Activated CD4-positive, alpha-beta T cell treated with anti-CD3 and anti-CD28 coated beads for 36 hours (primary cell): ENCODE measurements at places on chromosomes 2 and 18.
A peak's percentile ranks its signal among the peaks of the same experiment; 100 is the strongest.

- no peak for DNase-seq
Observed at GRCh38 chr2:3142210-3142609, 235.4 kb downstream of the EIPR1 start.

DNA sequence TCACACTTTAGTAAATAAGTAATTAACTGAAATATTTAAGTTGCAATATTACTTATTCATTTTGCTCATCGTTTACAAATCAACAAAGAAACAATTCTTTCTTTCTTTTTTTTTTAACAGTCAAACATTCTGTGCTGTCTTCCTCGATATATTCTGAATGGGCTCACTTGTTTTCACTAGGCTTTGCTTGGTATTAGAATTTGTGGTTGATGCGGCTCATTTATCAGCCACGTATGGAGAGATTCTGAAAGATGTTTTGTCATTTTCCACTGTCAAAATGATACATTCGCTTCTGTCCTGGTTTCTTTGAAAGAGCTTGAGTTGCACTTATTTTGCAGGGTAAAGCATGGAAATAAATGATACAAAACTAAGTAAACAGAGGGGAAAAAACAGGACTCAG is 323.7 kb downstream of the LRRTM1 start:
- DNase-seq: no peak

GRCh38 chr18:8895987-8896619 is 190.7 kb downstream of the MTCL1 start:
- DNase-seq: no peak

DNA sequence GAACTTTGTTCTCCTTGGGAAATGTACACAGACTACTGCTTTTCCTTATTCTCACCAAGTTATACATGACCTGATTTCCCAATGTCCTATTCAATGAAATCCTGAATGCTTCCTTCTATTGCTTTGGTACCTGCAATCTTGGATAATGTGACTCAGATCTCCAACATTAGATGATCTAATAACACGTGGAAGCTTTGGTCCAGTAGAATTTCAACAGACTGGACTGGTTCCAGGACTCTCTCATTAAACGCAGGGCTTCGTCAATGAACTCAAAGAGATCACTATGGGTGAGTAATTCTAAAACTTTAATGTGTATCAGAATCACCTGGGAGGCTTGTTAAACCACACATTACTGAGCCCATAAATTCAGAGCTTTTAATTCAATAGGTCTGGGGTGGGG is 413.6 kb upstream of the KCNH7 start:
- DNase-seq: no peak

DNA sequence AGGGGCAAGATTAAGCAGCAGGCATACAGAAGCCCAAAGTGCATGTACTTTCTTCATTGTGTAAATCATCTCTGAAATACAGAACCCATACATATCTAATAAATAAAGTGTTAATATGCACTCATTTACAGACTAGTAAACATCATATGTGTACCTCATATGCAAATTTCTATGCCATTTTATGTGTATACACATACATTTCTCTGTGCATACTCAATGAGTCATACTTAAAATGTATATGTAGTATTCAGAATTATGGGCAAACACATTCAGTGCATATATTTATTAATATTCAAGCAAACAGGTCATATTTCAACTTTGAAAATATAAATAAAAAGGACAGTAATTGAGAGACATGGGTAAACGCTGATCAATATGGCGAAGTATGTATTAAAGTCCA is 50.5 kb downstream of the TFPI start:
- DNase-seq: no peak

GRCh38 chr2:46802665-46803546 is 112.7 kb downstream of the MCFD2 start:
- no peak for DNase-seq

DNA sequence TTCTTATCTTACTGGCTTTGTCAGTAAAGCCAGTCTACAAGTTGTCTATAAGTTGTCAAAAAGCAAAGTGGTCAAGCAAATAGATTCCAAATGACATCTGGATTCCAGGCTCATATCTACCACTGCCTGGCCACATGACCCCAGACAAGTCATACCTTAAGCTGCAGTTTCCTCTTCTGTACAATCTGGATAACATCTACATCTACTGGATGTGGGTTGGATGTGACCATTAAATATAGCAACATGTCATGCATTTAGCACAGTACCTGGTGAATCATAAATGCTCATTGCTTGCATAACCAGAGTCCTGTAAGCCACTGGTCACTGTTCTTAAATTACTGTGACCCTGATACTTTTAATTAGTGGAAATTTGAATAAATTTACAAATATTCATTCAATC is 16.8 kb downstream of the COBLL1 start:
- no peak for DNase-seq

DNA sequence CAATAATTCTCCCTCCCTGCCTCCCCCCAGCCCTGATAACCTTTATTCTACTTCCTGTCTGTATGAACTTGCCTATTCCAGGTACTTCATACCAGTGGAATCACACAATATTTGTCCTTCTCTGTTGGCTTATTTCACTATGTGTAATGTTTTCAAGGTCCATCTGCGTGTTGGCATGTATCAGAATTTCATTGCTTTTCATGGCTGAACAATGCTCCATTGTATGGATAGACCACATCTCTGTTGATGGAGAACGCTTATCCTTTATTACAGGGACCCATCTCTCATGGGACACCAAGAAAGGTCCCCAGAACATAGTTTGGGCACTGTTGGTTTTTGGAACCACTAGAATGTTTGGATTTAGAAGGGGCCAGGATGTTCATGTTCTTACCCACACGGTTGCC is 40.2 kb downstream of the ATOH8 start:
- no peak for DNase-seq

- no peak for DNase-seq
Observed at GRCh38 chr18:448116-448790, 52.2 kb downstream of the COLEC12 start.

GRCh38 chr18:59308248-59308937 is 10.1 kb downstream of the CPLX4 start:
- peak; percentile 82 for DNase-seq

DNA sequence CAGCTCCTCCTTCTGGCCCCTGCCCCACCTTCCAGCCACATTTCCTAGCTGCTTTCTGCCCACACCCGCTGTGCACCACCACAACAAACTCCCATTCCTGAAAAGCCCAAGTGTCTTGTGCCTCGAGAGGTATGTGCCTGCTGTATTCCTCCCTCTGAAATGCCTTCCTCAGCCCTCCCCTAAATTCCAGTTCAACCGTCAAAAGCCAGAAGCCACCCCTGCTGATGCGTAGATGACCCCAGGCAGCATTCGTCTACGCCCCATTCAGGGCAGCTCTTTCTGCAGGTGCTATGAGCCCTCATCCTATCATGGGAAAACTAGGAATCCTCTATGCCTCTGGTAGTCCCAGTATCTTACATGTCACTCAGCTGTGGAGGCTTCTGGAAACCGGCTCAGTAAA is 71.7 kb downstream of the DNMT3A start:
- no peak for DNase-seq

DNA sequence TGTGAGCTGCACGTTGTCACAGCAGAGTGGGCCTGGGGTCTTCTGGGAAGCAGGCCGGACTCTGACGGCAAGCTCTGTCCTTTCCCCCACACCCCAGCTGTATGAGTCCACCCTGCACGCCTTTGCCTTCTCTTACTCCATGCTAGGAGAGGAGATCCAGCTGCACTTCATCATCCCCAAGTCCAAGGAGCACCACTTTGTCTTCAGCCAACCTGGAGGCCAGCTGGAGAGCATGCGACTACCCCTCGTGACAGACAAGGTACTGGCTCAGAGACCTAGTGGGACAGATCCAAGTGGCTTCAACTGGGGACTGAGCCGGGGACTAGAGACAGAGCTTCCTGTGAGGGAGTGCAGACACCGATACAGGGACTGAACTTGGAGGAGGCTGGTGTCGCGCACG is 40.1 kb downstream of the NTSR2 start:
- no peak for DNase-seq

- DNase-seq: no peak
Observed at GRCh38 chr2:74503506-74504475, 3.7 kb downstream of the PCGF1 start.

- DNase-seq: no peak
Observed at GRCh38 chr2:39834426-39834825, 55.4 kb upstream of the THUMPD2 start.

DNA sequence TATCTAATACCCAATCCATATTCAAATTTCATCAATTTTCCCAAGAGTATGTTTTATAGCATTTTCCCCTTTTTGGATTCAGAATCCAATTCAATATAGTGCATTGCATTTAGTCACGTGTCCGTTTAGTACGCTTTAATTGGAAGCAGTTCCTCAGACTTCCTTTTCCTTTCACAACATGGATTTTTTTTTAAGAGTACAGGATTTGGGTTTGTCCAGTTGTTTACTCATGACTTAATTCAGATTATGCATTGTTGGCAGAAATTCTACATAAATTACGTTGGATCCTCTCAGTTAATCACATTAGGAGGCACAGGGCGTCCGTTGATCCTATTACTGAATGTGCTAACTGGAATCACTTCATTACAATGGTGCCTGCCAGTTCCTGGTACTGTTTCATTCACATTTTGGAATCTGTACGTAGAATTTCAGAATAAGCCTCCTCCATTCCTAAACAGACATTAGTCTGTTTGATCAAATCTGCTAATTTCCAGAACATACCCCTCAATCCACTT is 70.0 kb upstream of the ATIC start:
- DNase-seq: no peak

- DNase-seq: no peak
Observed at GRCh38 chr18:56332371-56332770, 306.0 kb downstream of the TXNL1 start.

- DNase-seq: peak; percentile 14
Observed at GRCh38 chr2:186695081-186695756, 1.4 kb downstream of the FAM171B start.

DNA sequence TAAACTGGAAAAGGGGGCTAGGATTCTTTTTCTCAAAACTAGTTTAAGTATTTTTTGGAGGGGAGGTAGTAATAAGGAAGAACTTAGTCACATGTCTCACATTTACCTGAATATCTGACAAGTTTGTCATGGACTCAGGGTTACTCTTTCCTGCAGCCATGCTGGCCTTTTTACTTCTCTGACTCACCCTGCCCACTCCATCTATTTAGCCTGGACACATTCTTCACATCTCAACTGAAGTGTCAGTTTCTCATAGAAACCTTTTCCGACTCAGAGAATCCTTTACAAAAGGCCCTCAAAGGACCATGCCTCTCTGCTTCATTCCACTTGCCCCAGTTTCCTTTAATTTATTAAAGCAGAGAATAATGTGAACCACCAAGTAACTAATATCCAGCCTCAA is 42.6 kb downstream of the SCN7A start:
- DNase-seq: no peak

DNA sequence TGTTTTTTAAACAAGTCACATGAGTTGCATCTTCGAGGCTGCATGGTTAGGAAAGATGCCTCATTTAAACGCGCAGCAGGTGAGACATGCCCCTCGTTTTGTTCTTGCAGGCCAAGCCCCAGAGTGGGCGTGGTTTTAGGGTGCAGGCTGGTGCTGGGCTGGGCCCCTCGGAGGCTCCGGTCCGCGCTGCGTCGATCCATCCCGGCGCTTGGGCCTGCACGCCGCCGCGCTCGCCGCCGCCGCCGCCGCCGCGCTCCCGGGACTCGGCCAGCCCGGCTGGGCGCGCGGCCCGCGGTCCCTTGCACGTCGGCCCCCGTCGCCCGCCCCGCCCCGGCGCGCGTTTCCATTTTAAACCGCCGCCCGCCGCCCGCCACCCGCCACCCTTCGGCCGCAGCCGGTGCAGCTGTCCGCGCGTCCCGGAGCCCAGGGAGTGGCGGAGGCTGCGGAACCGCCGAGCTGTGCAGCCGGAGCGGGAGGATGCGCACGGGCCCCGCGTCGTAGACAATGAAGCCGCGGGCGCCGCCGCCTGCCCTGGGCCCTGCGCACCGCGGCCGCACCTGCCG is 175.5 kb downstream of the AGAP1 start:
- DNase-seq: peak; percentile 60

- DNase-seq: peak; percentile 86
Observed at GRCh38 chr2:195535911-195536522, 121.0 kb upstream of the SLC39A10 start.

GRCh38 chr2:40431600-40431955 is 20.3 kb downstream of the SLC8A1 start:
- no peak for DNase-seq

DNA sequence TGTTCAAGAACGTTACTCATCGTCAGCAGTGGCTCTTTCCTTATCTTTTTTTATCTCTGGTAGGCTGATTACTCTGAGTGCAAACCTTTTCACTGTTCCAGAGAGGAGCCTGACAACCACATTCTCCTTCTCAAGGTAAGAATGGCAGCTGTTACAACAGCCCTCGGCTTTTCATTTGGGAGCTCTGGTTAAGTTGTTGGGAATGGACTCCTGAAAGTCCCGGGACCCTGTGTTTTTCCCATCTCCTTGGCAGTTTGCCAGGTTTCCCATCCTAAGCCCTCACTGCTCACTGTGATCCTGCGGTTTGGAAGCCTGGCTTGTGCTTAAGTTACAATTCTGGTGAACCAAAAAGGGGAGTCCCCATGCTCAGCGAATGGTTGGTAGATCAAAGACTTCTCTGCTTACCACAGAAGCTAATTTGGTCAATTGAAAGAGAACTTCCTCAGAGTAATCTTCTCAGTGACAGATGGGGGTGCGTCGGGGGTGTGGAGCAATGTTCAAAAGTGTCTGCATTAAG is 122.3 kb downstream of the LYPD6B start:
- peak; percentile 43 for DNase-seq

DNA sequence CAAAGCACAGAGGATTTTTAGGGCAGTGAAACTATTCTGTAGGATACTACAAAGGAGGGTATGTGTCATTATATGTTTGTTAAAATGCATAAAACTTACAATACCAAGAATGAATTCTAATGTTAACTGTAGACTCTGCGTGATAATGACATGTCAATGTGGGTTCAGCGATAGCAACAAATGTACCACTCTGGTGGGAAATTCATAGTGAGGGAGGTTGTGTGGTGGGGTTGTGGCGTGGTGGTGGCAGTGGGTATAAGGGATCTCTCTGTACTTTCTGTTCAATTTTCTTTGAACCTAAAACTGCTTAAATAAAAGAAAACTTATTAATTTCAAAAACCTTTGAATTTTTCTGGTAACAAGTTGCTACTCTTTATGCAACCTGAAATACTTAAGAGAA is 99.3 kb upstream of the SLC38A11 start:
- DNase-seq: no peak

- DNase-seq: no peak
Observed at GRCh38 chr18:4020026-4020425, 435.1 kb downstream of the DLGAP1 start.

- peak; percentile 63 for DNase-seq
Observed at GRCh38 chr2:39492095-39492590, 55.1 kb upstream of the MAP4K3 start.

- no peak for DNase-seq
Observed at GRCh38 chr2:143482771-143483170, 353.6 kb downstream of the ARHGAP15 start.

GRCh38 chr18:13229001-13229671 is 10.6 kb downstream of the LDLRAD4 start:
- DNase-seq: no peak

DNA sequence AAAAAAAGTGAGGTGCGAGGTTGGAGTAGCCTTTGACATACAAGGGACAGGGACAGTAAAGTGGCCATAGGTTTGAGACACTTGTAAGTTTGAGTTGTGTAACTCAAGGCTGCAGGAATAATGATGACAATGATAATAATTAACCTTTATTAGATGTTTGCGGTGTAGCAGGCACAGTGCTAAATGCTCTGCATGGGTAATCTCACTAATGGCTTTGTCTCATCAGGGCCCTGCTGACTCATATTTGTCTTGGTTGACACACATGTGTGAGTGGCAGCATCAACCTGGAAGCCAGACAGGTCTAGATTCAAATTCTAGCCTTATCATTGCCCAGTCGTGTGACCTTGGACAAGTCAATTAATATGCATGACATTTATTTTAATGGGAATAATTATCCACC is 126.2 kb downstream of the FSHR start:
- DNase-seq: no peak
